ENCODE measurements at places on chromosomes 4 and X.

GRCh38 chrX:115650916-115651315 is 89.9 kb downstream of the PLS3 start:
- DNase-seq, result no peak

- DNase-seq, result no peak
Measured at GRCh38 chrX:116031331-116031730, 139.2 kb upstream of the AGTR2 start.

- DNase-seq, result peak; percentile 16
Measured at GRCh38 chrX:64975989-64976672, at the start of gene ZC4H2. Gene ZC4H2, minus strand, starts transcription at chrX:64976450. Its CDS starts 73 bp downstream, at chrX:64976377.

GRCh38 chr4:14897217-14897616 is 105.1 kb upstream of the CPEB2 start:
- no peak for DNase-seq

DNA sequence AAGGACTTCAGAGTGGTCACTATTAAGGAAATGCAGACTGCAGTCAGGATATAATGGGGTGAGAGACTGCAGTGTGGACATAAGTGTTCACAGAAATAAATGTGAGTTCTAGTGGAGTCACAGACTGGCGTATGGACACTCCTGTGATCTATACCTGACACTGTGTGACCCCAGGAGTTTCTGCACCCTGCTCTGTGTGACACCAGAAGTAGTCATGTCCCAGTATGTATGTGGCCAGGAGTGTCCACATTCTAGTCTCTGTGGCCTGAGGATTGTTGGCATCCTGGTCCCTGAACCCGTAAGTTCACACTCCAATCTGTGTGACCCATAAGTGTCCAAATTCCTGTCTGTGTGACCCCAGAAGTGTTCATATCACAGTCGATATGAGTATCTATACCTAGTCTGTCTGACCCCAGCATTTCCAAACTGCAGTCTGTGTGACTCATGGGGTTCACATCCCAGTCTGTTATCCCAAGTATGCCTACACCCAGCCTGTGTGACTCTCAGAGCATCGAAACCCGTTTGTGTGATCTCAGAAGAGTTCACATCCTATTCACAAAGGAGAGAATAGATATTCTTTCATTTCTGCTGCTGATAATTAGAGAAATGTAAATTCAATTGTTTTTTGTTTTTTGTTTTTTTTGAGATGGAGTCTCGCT is 16.3 kb downstream of the WDR13 start:
- DNase-seq, result no peak

- DNase-seq, result no peak
Measured at GRCh38 chrX:9875801-9876200, 89.6 kb downstream of the SHROOM2 start.

GRCh38 chrX:44529310-44529709 is 13.3 kb downstream of the FUNDC1 start:
- no peak for DNase-seq

DNA sequence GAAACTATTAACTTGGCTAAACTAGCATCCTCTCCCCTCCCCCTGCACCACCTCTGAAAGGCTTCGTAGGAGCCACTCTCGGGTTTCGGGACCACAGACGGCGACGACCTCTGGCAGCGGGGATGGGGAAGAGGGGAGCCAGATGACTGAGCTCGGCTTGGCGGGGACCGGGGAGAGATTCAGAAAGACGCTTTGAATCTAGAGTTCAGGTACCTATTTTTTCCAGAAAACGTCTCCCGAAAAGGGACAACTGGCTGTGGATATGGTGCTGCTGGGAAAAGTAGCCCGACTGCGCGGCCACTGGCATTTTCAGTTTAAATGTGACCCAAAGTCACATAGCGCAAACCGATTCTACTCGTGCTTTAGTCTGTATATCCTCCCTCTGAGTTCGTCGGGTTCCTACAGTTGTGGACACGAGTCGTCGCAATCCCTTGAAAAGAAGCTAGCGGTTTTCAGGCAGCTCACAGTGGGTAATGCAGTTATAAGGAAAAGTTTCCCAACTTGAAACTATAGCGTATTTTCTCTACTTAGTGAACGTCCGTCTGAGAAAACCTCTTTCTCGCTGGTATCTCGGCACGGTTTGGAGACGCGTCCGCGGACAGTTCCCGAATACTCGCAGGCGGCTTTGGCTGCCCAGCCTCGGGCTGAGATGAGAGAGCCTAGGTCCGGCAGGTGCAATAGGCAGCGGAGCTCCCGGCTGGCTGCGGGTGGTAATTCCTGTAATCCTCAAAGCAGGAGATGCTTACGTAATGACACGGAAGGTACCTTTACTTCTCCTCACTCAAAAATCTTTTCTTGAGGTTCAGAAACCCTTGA is 1.3 kb downstream of the PARM1 start:
- no peak for DNase-seq

DNA sequence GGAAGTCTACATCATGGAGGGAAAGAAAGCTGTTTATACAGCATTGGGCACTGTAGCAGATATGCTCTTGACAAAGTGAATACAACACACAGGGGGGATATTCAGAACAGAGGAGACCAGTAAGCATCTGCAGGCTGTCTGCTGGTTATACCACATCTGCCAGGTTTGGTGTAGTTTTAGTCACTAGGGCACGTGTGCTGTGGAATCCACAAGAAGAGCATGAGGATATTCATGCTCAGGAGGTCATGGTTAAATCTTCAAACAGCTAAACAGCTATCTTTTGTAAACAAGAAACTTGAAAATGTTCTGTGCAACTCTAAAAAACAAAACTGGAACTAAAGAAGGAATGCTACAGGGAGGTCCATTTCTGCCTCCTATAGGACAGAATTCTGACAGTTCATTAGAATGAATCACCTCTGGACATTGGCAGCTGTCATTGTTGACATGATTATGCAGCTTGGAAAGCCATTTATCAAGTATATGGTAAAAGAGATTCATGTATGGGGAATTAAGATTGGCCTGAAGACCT is 175.8 kb downstream of the RCHY1 start:
- no peak for DNase-seq

DNA sequence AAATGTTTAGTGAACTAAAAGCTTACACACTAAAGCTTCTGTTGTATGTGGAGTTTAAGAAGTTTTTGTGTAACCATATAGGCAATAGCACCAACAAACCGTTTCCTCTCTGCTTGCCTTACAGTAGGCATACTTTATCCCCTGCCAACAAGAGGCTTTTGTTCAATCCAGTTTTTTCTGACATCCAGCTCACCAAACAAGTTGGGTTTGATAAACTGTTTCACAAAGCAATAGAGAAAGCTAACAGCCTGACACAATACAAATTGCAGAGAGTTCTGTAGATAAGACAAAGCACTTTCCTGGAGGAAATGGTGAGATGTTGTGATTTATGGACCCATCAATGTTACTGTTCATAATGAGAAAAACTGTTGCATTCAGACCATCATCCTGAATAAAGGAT is 53.8 kb downstream of the PACRGL start:
- DNase-seq, result no peak

DNA sequence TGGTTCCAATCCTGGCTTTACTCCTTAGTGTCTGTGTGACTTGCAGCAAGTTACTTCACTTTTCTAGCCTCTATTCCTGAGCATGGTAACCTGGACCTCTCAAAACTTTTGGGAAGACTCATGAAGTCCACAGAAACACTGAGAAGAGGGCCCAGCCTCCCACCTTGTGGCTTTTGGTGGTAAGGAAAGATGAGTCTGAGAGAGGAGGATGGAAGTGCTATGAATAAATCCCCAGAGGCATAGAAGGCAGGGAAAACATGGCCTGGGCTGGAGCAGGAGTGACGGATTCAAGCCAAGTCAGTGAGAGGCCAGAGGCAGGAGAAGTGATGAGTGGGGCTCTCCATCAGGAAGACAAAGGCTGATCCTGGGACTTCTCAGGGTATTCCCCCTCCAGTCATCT is 10.9 kb upstream of the MAGEA4 start:
- no peak for DNase-seq

DNA sequence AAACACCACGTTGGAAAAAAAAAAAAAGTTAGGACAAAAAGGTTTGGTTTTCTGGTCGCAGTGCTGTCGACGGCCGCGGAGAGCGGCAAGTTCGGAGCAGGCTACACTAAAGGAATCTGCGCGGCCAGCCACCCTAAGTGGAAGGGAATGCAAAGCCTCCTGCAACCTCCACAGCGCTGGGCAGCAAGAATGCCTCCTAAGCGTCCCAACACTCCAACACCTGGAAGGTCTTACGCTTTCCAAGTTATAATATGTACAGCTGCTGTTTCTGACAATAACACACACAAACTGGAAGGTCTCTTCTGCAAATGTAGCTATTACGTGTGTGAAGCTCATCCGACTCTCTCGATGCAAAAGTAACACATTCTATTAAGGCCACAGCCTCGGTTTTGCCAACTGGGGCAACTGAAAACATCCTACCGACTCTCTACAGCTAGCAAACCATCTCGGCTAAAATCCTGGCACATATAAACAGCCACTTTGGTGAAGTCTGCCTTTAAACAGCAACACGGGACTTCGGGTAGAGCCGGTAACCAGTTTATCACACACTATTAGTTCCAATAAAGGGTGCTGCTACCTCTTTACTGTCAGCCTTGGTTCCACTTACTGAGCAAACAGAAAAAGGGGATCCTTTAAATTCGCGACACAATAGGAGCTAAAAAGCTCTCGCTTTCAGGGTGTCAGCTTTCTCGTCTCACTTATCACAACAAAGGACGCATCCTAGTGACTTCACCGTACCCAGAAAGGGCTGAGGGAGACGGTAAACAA is 895 bp downstream of the SMIM14 start:
- no peak for DNase-seq

DNA sequence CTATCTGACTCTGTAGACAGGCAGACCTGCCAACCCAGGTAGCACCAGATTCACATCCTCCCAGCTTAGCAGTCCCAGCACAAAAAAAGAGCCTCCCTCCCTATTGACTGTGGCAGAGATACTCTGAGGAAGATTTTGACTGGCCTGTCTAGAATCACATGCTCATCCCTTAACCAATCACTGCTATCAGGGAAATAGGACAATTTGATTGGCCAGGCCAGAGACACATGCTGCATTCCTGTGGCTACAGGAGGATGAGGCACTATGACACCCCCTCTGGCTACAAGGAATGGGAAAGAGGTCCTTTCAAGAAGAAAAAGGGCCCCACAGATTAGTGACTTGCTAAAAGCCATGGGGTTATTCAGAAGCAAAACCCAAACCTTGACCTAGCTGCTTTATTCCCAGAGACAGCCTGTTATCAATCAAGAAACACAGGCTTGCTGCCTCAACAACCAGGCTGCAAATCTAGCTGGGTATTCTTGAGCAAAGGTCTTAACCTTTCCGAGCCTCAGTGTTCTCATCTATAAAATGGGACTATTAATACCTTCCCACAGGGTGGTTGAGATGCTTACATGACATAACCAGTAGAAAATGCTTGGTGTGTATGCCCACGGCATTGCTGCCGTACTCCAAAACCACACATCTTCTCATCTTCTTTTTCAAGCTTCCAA is 147.6 kb downstream of the BCOR start:
- no peak for DNase-seq

GRCh38 chr4:15148199-15148598 is 145.9 kb downstream of the CPEB2 start:
- no peak for DNase-seq

DNA sequence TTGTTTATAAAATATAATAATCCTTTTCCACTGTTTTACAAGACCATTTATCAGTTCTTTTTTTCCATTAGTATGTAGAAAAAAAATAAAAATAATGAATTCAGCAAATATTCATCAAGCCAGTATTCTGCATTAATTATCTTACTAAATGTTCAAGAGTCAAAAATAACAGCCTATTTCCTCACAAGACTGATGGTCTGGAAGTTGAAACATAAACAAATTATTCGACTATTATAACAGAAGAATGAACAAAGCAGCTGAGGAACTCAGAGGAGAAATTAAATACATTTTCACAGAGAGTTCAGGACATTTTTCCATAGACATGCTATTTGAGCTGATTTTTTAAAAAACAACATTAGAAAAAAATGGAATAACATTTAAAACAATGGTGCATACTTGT is 2594.8 kb downstream of the ARAP2 start:
- DNase-seq, result no peak

- DNase-seq, result no peak
Measured at GRCh38 chr4:72489267-72489666, 79.8 kb downstream of the ADAMTS3 start.

GRCh38 chr4:8268901-8269534 is 536 bp upstream of the HTRA3 start:
- no peak for DNase-seq

GRCh38 chr4:45033676-45034419 is 307.5 kb upstream of the GNPDA2 start:
- DNase-seq, result no peak

DNA sequence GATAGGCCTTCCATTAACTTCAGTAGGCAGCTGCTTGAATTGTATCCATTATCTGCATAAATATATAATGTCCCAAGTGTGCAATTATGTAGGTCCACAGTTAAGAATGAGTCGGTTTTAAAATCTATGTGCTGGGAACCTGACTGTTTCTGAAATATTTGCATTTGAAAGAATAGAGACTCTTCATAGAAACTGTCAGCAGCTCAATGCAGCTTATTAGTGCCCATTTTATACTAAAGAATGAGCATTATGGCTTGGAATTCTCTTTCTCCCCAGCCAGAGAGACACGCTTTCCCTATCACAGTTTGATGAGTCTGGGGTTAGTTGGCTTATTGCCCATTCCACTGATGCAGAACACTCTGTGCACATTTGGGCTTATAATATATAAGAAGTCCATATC is 202.0 kb upstream of the PCDH7 start:
- no peak for DNase-seq

GRCh38 chr4:39820186-39820585 is 122.2 kb downstream of the UBE2K start:
- DNase-seq, result no peak

GRCh38 chrX:139826065-139827044 is 106.5 kb downstream of the ATP11C start:
- no peak for DNase-seq

GRCh38 chrX:45537936-45538335 is 337.3 kb upstream of the DIPK2B start:
- DNase-seq, result no peak

DNA sequence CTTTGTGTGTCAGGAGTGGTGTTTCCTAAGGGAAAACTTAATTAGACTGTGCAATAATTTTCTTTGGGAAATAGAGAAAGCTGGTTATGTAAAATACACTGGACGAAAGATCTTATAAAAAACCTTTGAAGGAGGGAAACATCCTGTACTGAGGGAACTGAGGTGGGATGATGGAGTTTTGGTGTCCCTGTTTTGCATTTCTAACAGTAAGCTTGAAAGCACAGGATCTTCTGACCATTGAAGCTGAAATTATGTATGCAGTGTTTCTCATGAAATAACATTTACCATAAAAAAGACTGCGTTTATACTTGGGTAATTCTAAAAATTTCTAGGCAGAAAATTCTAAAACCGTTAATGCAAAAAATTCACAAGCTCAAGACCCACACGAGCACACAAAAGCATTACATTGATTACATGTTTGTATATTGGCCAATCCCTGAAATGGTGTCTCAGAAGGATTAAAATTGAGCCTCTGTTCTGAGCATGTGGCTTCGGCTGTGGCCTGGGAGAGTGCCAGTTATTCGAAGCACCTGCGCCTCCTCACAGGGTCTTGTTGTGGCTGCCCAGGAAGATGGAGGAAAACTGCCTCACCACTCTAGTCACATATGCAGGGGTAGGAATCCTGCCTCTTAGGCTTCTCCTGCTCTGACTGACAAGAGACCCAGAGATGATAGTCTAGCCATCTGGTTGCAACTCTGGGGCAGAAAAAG is 49.5 kb downstream of the JADE3 start:
- no peak for DNase-seq

GRCh38 chr4:155854582-155855226 is 11.4 kb downstream of the ASIC5 start:
- DNase-seq, result no peak

Data from stimulated activated CD4-positive, alpha-beta T cell treated with anti-CD3 and anti-CD28 coated beads, TNF-alpha, amount 100 ng/mL, for 1 hour (primary cell).